ENCODE measurements at places on chromosomes 5 and 9. TPM values are rescaled to one million over a fixed set of nuclear protein-coding genes. Genes with fewer than 3 reads are reported as not detected.
A peak's percentile ranks its signal among the peaks of the same experiment; 100 is the strongest.

The SLC6A18 gene
- not detected for total RNA-seq

The FOXI1 gene
- total RNA-seq, result not detected

The TAS2R1 gene
- total RNA-seq, result not detected

The GPX8 gene
- total RNA-seq, result not detected

The GDNF gene
- total RNA-seq, result not detected

The CCDC192 gene
- not detected for total RNA-seq

The PCDHB5 gene
- total RNA-seq, result not detected

The NUTM2F gene
- not detected for total RNA-seq

The CTXN3 gene
- not detected for total RNA-seq

- peaks cover 15% of the 10 kb centered on the region for H3K4me1 ChIP-seq
- H3K27ac ChIP-seq, result peak overlapping the region; percentile 54
- peak overlapping the region; percentile 72 for H3K4me3 ChIP-seq
- no peaks in the 10 kb centered on the region for H3K36me3 ChIP-seq
- no peaks in the 10 kb centered on the region for H3K27me3 ChIP-seq
- DNase-seq, result peak; percentile 86
Measured at GRCh38 chr9:129202613-129203555, 24.8 kb upstream of the IER5L start.

- H3K27me3 ChIP-seq, result no peaks in the 10 kb centered on the region
- no peaks in the 10 kb centered on the region for H3K36me3 ChIP-seq
- no peak for DNase-seq
- peaks cover 31% of the 10 kb centered on the region for H3K4me1 ChIP-seq
Measured at GRCh38 chr9:7980691-7981289, 181.2 kb upstream of the DMAC1 start.

GRCh38 chr5:82745016-82745415 lies 332.2 kb downstream of the TMEM167A start:
- DNase-seq, result no peak
- H3K4me3 ChIP-seq, result no peak overlapping the region

- no peak overlapping the region for H3K4me3 ChIP-seq
- no peaks in the 10 kb centered on the region for H3K36me3 ChIP-seq
- H3K4me1 ChIP-seq, result no peaks in the 10 kb centered on the region
- H3K27me3 ChIP-seq, result no peaks in the 10 kb centered on the region
Measured at GRCh38 chr9:13967438-13967837, 346.5 kb downstream of the NFIB start.

GRCh38 chr5:98004463-98004862 lies 769.0 kb upstream of the RGMB start:
- H3K27ac ChIP-seq, result no peak overlapping the region
- H3K4me1 ChIP-seq, result no peaks in the 10 kb centered on the region
- no peak overlapping the region for H3K4me3 ChIP-seq
- H3K27me3 ChIP-seq, result no peaks in the 10 kb centered on the region

- H3K4me1 ChIP-seq, result no peaks in the 10 kb centered on the region
- DNase-seq, result no peak
- H3K4me3 ChIP-seq, result no peak overlapping the region
- no peak overlapping the region for H3K27ac ChIP-seq
- no peaks in the 10 kb centered on the region for H3K27me3 ChIP-seq
Measured at GRCh38 chr5:155605920-155606319, 592.4 kb downstream of the KIF4B start.

- H3K4me3 ChIP-seq, result no peak overlapping the region
- DNase-seq, result no peak
- H3K27ac ChIP-seq, result no peak overlapping the region
Measured at GRCh38 chr9:107251756-107252322, 31.2 kb upstream of the RAD23B start.

GRCh38 chr9:113515862-113516261 lies 52.3 kb downstream of the RGS3 start:
- peaks cover 77% of the 10 kb centered on the region for H3K4me1 ChIP-seq
- no peaks in the 10 kb centered on the region for H3K36me3 ChIP-seq
- no peak overlapping the region for H3K4me3 ChIP-seq
- DNase-seq, result no peak
- H3K27me3 ChIP-seq, result no peaks in the 10 kb centered on the region

- H3K36me3 ChIP-seq, result no peaks in the 10 kb centered on the region
- peaks cover 6% of the 10 kb centered on the region for H3K27me3 ChIP-seq
- DNase-seq, result peak; percentile 31
- peak overlapping the region; percentile 99 for H3K27ac ChIP-seq
- peaks cover 29% of the 10 kb centered on the region for H3K4me1 ChIP-seq
Measured at GRCh38 chr5:16617274-16617968, 624 bp upstream of the RETREG1 start.

DNA sequence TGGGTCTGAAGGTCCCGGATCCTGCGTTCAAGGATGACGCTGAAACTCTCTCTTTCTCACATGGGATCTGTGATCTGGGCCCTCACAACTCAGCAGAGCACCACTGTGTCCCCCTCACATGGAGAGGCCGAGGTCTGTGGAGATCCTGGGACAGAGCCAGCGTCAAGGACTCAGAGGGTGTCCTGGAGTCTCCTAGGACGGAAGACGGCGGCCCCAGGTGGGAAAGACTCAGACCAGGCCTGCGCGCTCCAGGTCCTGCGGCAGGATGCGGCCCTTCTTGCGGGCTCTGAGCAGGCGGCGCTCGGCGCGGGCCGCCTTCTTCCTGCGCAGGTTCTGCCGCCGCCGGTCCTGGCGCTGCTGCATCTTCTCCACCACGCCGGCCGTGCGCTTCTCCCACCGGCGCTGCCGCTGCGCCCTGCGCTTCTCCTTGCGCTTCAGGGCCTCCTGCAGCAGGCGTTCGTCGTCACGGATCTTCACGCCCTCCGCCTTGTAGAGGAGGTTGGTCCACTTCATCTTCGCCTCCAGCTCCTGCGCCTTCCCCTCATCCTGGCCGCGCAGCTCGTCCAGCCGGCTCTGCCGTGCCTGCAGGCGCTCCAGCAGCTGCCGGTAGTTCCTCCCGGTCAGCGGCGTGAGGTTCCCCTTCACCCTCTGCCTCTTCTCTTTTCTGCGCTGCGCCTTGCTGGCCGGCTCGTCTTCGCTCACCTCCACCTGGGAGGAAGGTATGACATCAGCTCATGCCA lies 4.2 kb downstream of the SURF6 start:
- H3K4me3 ChIP-seq, result no peak overlapping the region
- no peak for DNase-seq
- H3K4me1 ChIP-seq, result peaks cover 34% of the 10 kb centered on the region

DNA sequence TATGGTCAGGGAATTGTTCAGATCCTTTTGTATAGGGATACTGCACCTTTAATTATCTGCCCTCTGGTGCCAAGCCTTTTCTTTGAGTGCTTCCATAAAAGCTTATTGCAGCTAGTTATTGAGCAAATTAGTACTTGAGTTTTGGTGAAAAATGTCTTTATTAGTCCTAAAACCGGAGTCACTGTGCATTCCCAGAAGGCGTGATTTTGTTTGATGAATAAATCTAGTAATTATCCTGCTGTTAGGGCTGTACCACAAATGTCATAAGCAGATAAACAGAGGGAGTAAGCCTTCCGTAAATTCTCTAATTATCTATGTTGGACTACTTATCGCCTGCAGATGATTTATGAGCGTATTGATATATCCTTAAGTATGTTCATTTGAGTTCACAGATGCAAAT lies 620.7 kb upstream of the ARRDC3 start:
- H3K27me3 ChIP-seq, result no peaks in the 10 kb centered on the region
- H3K36me3 ChIP-seq, result no peaks in the 10 kb centered on the region
- no peaks in the 10 kb centered on the region for H3K4me1 ChIP-seq
- H3K27ac ChIP-seq, result no peak overlapping the region
- no peak overlapping the region for H3K4me3 ChIP-seq

- no peak overlapping the region for H3K27ac ChIP-seq
- no peak for DNase-seq
- no peak overlapping the region for H3K4me3 ChIP-seq
- no peaks in the 10 kb centered on the region for H3K27me3 ChIP-seq
- H3K36me3 ChIP-seq, result no peaks in the 10 kb centered on the region
- no peaks in the 10 kb centered on the region for H3K4me1 ChIP-seq
Measured at GRCh38 chr5:43804041-43804440, 201.1 kb downstream of the NNT start.

DNA sequence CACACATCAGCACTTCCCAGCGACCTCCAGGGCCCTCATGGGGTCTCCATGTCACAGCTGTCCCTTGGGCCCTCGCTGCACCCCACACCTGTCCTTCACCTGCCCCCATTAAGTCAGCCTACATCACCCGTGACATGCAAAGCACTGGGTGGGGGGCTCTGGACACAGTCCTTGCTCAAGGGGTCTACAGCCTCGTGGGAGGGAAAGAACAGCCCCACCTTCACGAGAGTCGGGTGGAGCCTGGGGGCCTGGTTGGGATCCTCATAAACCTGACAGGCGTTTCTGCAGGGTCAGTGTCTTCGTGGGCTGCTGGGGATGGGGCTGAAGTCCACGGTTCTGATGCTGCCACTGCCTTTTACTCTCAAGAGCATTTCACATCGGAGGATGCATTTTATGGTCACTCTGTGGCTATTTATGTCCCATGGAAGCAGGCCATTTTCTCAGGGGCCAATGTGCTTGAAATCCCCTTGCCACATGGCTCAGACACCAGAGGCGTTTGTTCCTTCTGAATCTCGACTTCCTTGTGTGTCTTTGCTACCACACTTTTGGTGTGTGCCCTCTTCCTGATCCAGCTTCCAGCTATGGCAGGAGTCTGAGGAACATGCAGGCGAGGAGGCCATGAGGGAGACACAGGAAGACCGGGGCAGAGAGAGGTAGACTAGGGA lies at the start of gene OR2V1:
Gene OR2V1, minus strand, starts transcription at position 338 of the 665 bp plus-strand sequence. CDS start 5,865 bp downstream, outside the sequence.
- no peak within 1 kb of the TSS for H3K4me3 ChIP-seq
- H3K4me1 ChIP-seq, result no peaks in the 10 kb centered on the region

DNA sequence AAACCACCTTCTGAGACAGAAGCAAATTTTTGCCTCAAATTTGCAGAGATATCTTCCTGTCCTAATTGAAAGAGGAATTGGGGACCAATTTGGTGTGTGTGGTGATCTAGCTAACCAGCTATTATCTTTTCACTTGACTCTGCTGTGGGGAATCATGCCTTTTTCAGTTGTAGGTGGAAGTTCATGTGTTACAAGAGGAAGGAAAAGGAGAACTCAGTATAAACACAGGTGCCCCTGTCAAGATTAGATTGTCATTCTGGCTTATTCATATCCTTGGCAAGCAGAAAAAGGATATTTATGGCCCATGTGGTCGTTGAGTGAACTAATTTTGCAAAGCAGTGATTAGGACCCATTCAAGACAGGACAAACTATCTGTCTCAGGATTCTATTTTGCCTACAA lies 336.8 kb upstream of the SLC30A5 start:
- DNase-seq, result no peak
- H3K4me1 ChIP-seq, result no peaks in the 10 kb centered on the region
- no peak overlapping the region for H3K4me3 ChIP-seq
- H3K27me3 ChIP-seq, result no peaks in the 10 kb centered on the region

- H3K27me3 ChIP-seq, result no peaks in the 10 kb centered on the region
- no peaks in the 10 kb centered on the region for H3K36me3 ChIP-seq
- no peak overlapping the region for H3K27ac ChIP-seq
- no peak for DNase-seq
- H3K4me1 ChIP-seq, result no peaks in the 10 kb centered on the region
- H3K4me3 ChIP-seq, result no peak overlapping the region
Measured at GRCh38 chr9:11755951-11756350, 937.2 kb upstream of the TYRP1 start.

GRCh38 chr9:237141-237857 lies 22.6 kb downstream of the DOCK8 start:
- no peaks in the 10 kb centered on the region for H3K27me3 ChIP-seq
- H3K4me3 ChIP-seq, result no peak overlapping the region
- DNase-seq, result no peak
- peaks cover 11% of the 10 kb centered on the region for H3K4me1 ChIP-seq

DNA sequence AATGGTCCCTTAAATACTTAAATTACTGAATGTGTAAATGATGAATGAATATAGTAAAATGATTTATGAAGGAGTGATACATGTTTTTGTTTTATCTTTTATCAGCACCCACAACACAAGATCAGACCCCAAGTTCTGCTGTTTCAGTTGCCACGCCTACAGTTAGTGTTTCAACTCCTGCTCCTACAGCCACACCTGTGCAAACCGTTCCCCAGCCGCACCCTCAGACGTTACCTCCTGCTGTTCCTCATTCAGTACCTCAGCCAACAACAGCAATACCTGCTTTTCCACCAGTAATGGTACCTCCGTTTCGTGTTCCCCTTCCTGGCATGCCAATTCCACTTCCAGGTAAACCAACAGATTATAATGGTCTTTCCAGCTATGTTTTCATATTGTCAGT lies 16.3 kb downstream of the TCERG1 start:
- H3K27ac ChIP-seq, result no peak overlapping the region
- H3K4me1 ChIP-seq, result no peaks in the 10 kb centered on the region
- peaks cover 69% of the 10 kb centered on the region for H3K36me3 ChIP-seq
- DNase-seq, result no peak
- no peaks in the 10 kb centered on the region for H3K27me3 ChIP-seq

DNA sequence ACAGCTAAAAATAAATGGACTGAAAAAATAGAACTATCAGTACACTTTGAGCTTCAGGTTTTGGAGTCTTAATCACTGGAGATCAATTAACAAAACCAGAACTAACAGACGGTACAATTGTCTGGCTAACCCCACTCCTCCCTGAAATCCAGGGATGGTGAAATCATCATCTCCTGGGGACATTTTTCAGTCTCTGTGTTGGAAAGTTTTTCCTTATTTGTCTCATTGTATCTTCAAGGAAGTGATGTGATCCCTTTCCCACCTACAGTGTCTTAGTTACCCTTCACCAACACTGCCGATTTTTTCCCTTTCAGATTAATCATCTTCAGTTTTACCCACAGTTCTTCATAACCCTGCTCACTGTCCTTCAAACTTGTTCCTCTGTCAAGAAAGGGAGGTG lies 81.9 kb downstream of the MAP1B start:
- H3K36me3 ChIP-seq, result no peaks in the 10 kb centered on the region
- H3K27me3 ChIP-seq, result no peaks in the 10 kb centered on the region
- DNase-seq, result no peak
- H3K27ac ChIP-seq, result no peak overlapping the region
- no peaks in the 10 kb centered on the region for H3K4me1 ChIP-seq
- no peak overlapping the region for H3K4me3 ChIP-seq

- no peaks in the 10 kb centered on the region for H3K27me3 ChIP-seq
- H3K4me3 ChIP-seq, result no peak overlapping the region
- no peak overlapping the region for H3K27ac ChIP-seq
- H3K36me3 ChIP-seq, result no peaks in the 10 kb centered on the region
- no peak for DNase-seq
Measured at GRCh38 chr5:135237748-135238103, 161.3 kb downstream of the MACROH2A1 start.

DNA sequence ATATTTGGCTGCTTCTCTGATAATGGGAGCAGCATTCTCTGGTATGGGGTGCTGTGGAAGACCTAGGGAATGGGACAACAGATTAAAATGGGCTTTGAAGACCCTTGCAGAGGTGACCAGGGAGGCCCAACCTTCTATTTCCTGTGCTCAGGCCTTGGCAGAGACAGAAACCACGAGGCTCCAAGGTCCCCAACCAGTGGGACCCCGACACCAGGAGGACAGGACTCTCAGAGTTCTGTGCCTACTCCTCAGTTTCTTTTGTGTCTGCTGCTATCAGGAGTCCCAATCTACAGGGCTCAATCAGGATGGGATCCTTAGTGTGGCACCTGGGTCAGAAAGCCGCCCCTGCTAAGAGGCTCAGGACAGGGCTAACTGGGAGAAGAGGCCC lies 29.3 kb downstream of the CSF2 start:
- no peaks in the 10 kb centered on the region for H3K27me3 ChIP-seq
- H3K27ac ChIP-seq, result peak overlapping the region; percentile 93
- no peak overlapping the region for H3K4me3 ChIP-seq
- H3K36me3 ChIP-seq, result no peaks in the 10 kb centered on the region
- H3K4me1 ChIP-seq, result peaks cover 68% of the 10 kb centered on the region
- DNase-seq, result no peak

GRCh38 chr5:134432677-134433359 lies 21.1 kb upstream of the CDKN2AIPNL start:
- DNase-seq, result no peak
- no peaks in the 10 kb centered on the region for H3K27me3 ChIP-seq
- no peak overlapping the region for H3K4me3 ChIP-seq

GRCh38 chr9:136695955-136696354 lies 8.7 kb upstream of the AGPAT2 start:
- H3K27me3 ChIP-seq, result no peaks in the 10 kb centered on the region
- H3K27ac ChIP-seq, result no peak overlapping the region
- H3K4me1 ChIP-seq, result no peaks in the 10 kb centered on the region
- H3K36me3 ChIP-seq, result no peaks in the 10 kb centered on the region

All from T-cell (primary cell).